ENCODE measurements at places on chromosomes 5 and 9. TPM values are rescaled to one million over a fixed set of nuclear protein-coding genes. Genes with fewer than 3 reads are reported as not detected.

RORB gene
- total RNA-seq = not detected

MCTP1 gene
- total RNA-seq = 7.5 TPM

OXCT1 gene
- 3.2 TPM for total RNA-seq

CORO2A gene
- 0.52 TPM for total RNA-seq

BARHL1 gene
- not detected for total RNA-seq

N4BP3 gene
- 1.1 TPM for total RNA-seq

PCDHGC4 gene
- total RNA-seq = not detected

SLC4A9 gene
- not detected for total RNA-seq

FBXL7 gene
- total RNA-seq = 1.3 TPM

CACNA1B gene
- total RNA-seq = 0.04 TPM

SLC25A46 gene
- total RNA-seq = 29.8 TPM

FRRS1L gene
- total RNA-seq = 0.30 TPM

IPPK gene
- total RNA-seq = 12.3 TPM

ADRB2 gene
- total RNA-seq = 0.51 TPM

RABL6 gene
- total RNA-seq = 77.2 TPM

NTNG2 gene
- 3.4 TPM for total RNA-seq

CHSY3 gene
- 0.13 TPM for total RNA-seq

PCDHGA7 gene
- 1.1 TPM for total RNA-seq

EEIG1 gene
- total RNA-seq = 84.0 TPM

SGCD gene
- total RNA-seq = 4.5 TPM

ARHGEF37 gene
- 0.83 TPM for total RNA-seq

TRIP13 gene
- 64.8 TPM for total RNA-seq

TEX10 gene
- total RNA-seq = 28.9 TPM

SPINK13 gene
- not detected for total RNA-seq

HAPLN1 gene
- total RNA-seq = not detected

GARIN3 gene
- not detected for total RNA-seq

FCHO2 gene
- 11.4 TPM for total RNA-seq

NEUROG1 gene
- not detected for total RNA-seq

CCL21 gene
- total RNA-seq = not detected

CTXN3 gene
- not detected for total RNA-seq

NTRK2 gene
- not detected for total RNA-seq

SPINK14 gene
- not detected for total RNA-seq

C9orf50 gene
- not detected for total RNA-seq

TMEM252 gene
- total RNA-seq = not detected

CDC25C gene
- 10.7 TPM for total RNA-seq

MLANA gene
- total RNA-seq = not detected

GCNT1 gene
- 2.9 TPM for total RNA-seq

DND1 gene
- 0.73 TPM for total RNA-seq

ZNF454 gene
- not detected for total RNA-seq

SLC25A2 gene
- total RNA-seq = not detected

SLC34A3 gene
- total RNA-seq = 0.07 TPM

CA9 gene
- 7.3 TPM for total RNA-seq

PCDHGA6 gene
- 0.23 TPM for total RNA-seq

FAM200C gene
- 2.2 TPM for total RNA-seq

LURAP1L gene
- 14.6 TPM for total RNA-seq

CCNO gene
- 10.4 TPM for total RNA-seq

PCDHAC2 gene
- total RNA-seq = 3.5 TPM

EQTN gene
- not detected for total RNA-seq

INSL6 gene
- total RNA-seq = not detected

HMMR gene
- 14.0 TPM for total RNA-seq

NRG2 gene
- total RNA-seq = 1.9 TPM

TGFBI gene
- 1,744 TPM for total RNA-seq

GADD45G gene
- 0.42 TPM for total RNA-seq

SNCAIP gene
- not detected for total RNA-seq

ZNF658 gene
- 1.7 TPM for total RNA-seq

IL9 gene
- total RNA-seq = not detected
